ENCODE measurements at places on chromosomes 5 and 9. TPM values are rescaled to one million over a fixed set of nuclear protein-coding genes. Genes with fewer than 3 reads are reported as not detected.

FKTN gene
- 15.2 TPM for total RNA-seq

CYLC2 gene
- total RNA-seq: not detected

GRCh38 chr5:80569086-80569960, 757 bp downstream of the ANKRD34B start:
- peaks cover 14% of the 10 kb centered on the region for H3K27me3 ChIP-seq
- peak overlapping the region; percentile 48 for H3K4me3 ChIP-seq
- 0 out of 2 replicates have a peak, but pooled peaks cover 3% of the 10 kb centered on the region for H3K4me1 ChIP-seq
- DNase-seq: no peak
- no peak overlapping the region for H3K27ac ChIP-seq

MARCOL gene
- total RNA-seq: not detected

- no peak overlapping the region for H3K4me3 ChIP-seq
- H3K36me3 ChIP-seq: no peaks in the 10 kb centered on the region
- no peaks in the 10 kb centered on the region for H3K4me1 ChIP-seq
- no peak for DNase-seq
- no peak overlapping the region for H3K27ac ChIP-seq
Observed at GRCh38 chr9:135667463-135668001, 4.4 kb downstream of the LCN9 start.

GRCh38 chr9:18910916-18911315, 122.1 kb downstream of the SAXO1 start:
- H3K4me3 ChIP-seq: no peak overlapping the region
- no peak for DNase-seq

STING1 gene
- 22.8 TPM for total RNA-seq

PCDHGA3 gene
- total RNA-seq: not detected

GRCh38 chr5:73454379-73455036, 5.9 kb upstream of the FOXD1 start:
- no peaks in the 10 kb centered on the region for H3K36me3 ChIP-seq
- H3K27me3 ChIP-seq: no peaks in the 10 kb centered on the region
- DNase-seq: peak; percentile 77
- no peak overlapping the region for H3K27ac ChIP-seq

DNA sequence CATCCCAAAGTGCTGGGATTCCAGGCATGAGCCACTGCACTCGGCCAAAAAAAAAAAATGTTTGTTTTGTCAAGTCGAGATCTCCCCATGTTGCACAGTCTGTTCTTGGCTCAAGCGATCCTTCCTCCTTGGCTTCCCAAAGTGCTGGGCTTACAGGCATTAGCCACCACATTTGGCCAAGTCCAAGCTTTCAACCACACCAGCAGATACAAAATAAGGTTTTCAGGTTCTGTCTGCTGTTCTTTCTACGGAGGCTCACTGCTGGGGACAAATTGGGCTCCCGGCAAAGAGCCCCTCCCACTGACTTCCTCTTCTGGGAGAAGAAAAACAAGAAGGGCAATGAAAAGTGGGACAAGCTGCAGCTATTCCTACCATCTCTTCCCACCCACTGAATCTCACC, 37.6 kb upstream of the GGTA1 start:
- no peak overlapping the region for H3K27ac ChIP-seq
- H3K36me3 ChIP-seq: no peaks in the 10 kb centered on the region
- no peaks in the 10 kb centered on the region for H3K27me3 ChIP-seq
- no peak for DNase-seq

- no peak overlapping the region for H3K27ac ChIP-seq
- H3K36me3 ChIP-seq: no peaks in the 10 kb centered on the region
- no peaks in the 10 kb centered on the region for H3K27me3 ChIP-seq
- no peaks in the 10 kb centered on the region for H3K4me1 ChIP-seq
Observed at GRCh38 chr5:138949988-138950387, 74.9 kb upstream of the LRRTM2 start.

GRCh38 chr9:135909371-135909770, 2.0 kb upstream of the CAMSAP1 start:
- H3K4me1 ChIP-seq: peaks cover 12% of the 10 kb centered on the region
- no peaks in the 10 kb centered on the region for H3K27me3 ChIP-seq
- H3K4me3 ChIP-seq: no peak overlapping the region

GRCh38 chr5:124648902-124649467, 97.5 kb downstream of the ZNF608 start:
- H3K4me1 ChIP-seq: peaks cover 54% of the 10 kb centered on the region
- H3K27me3 ChIP-seq: no peaks in the 10 kb centered on the region
- H3K36me3 ChIP-seq: no peaks in the 10 kb centered on the region
- H3K27ac ChIP-seq: peak overlapping the region; percentile 100
- no peak overlapping the region for H3K4me3 ChIP-seq

- peak within 1 kb of the TSS; percentile 56 for H3K4me3 ChIP-seq
- H3K36me3 ChIP-seq: no peaks in the 10 kb centered on the region
- peak within 1 kb of the TSS; percentile 73 for H3K27ac ChIP-seq
- DNase-seq: peak; percentile 25
- H3K4me1 ChIP-seq: no peaks in the 10 kb centered on the region
Observed at GRCh38 chr9:94554439-94555331, at the start of gene PCAT7. PCAT7 (plus strand) TSS chr9:94555083.

DNA sequence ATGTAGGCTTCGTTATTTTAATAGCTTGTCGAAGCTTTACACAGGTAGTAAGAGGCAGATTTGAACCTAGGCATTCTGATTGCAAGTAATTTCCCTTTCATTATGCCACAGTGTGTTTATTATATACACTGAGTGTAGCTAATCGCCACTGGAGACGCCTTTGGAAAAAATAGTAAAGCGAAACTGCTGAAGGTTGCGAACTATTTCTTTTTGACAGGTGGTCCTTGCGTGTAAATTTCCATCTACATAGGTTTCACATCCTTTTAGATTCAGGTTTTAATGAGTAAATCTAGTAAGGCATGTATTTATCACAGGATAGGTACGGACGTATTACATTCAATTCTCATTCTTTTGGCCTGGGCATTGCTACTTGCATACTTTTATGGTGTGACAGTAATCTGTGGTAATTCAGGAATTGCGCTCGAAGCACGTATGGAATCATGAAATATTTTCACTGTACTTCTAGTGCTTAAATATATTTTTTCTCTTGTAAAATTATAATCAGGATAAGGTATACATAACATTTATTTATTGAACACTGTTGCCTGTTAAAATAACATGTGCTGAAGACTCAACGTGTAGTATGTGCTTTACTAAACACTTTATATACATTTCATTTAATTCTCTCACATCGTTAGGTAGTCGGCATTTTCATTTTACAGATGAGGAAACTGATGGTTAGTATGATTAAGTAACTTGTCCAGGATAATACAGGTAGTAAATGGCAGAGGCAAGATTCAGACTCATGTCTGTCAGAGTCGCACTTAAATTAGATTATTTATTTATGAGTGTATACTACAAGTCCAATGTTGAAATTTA, 1.8 kb downstream of the MARCHF6 start:
- peaks cover 43% of the 10 kb centered on the region for H3K4me1 ChIP-seq
- peak overlapping the region; percentile 91 for H3K27ac ChIP-seq
- DNase-seq: no peak
- peak overlapping the region; percentile 79 for H3K4me3 ChIP-seq
- no peaks in the 10 kb centered on the region for H3K36me3 ChIP-seq

MEGF10 gene
- total RNA-seq: not detected

GRCh38 chr5:181221792-181222629, 1.1 kb upstream of the TRIM41 start:
- H3K4me3 ChIP-seq: peak overlapping the region; percentile 83
- H3K4me1 ChIP-seq: peaks cover 25% of the 10 kb centered on the region
- no peaks in the 10 kb centered on the region for H3K27me3 ChIP-seq
- peak overlapping the region; percentile 96 for H3K27ac ChIP-seq

SPATA31C1 gene
- not detected for total RNA-seq

GRCh38 chr5:3310541-3311261, 284.9 kb upstream of the IRX1 start:
- H3K36me3 ChIP-seq: no peaks in the 10 kb centered on the region
- no peak overlapping the region for H3K27ac ChIP-seq
- H3K4me1 ChIP-seq: no peaks in the 10 kb centered on the region
- no peak for DNase-seq
- H3K27me3 ChIP-seq: no peaks in the 10 kb centered on the region

- H3K4me3 ChIP-seq: no peak overlapping the region
- peak overlapping the region; percentile 36 for H3K27ac ChIP-seq
- no peaks in the 10 kb centered on the region for H3K36me3 ChIP-seq
- no peak for DNase-seq
- no peaks in the 10 kb centered on the region for H3K27me3 ChIP-seq
Observed at GRCh38 chr5:17129093-17129849, 88.2 kb upstream of the BASP1 start.

PCDHGA8 gene
- 0.18 TPM for total RNA-seq

DNA sequence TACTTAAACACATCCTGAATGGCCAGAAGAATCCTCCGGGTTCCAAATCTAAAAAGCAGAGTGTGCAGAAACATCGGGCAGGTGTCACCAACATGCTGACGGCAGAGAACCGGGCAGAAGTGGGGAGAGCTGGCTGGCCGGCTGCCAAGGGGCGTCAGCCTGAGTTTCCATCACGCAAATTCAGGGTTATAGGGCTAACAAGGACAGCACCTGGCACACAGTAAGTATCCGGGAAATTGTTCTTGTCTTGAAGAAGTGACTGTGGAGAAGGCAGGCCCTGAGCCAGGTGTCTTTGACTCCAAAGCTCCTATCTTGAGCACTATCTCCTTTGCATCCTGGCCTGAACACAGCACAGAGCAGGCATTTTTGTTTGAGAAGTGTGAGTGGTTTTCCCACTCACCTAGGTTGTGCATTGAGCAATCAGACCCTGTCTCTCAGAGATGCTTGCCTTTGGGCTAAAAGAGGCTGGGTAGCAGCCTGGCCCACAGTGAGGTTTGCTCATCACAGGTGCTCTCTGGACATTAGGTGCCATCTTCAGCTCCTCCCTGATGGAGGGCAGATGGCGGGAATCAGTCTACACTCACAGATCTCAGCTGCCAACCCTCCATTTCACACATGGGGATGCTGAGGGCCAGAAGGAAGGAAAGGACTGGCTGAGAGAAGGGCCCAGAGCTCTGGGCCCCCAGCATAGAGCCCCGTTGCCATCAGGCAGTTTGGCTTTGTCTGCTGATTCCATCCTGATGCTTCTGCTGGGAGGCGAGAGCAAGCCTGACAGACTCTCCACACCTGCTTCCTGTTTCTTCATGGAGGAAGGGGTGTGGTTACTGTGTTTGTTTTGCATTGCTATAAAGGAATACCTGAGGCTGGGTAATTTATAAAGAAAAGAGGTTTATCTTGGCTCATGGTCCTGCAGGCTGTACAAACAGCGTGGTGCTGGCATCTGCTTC, 52.8 kb downstream of the WHRN start:
- no peak for DNase-seq
- no peaks in the 10 kb centered on the region for H3K36me3 ChIP-seq
- no peaks in the 10 kb centered on the region for H3K27me3 ChIP-seq
- no peaks in the 10 kb centered on the region for H3K4me1 ChIP-seq

FOXD4L6 gene
- not detected for total RNA-seq

IFNA2 gene
- total RNA-seq: not detected

ZNF622 gene
- 29.3 TPM for total RNA-seq

CRHBP gene
- total RNA-seq: 0.10 TPM

DNA sequence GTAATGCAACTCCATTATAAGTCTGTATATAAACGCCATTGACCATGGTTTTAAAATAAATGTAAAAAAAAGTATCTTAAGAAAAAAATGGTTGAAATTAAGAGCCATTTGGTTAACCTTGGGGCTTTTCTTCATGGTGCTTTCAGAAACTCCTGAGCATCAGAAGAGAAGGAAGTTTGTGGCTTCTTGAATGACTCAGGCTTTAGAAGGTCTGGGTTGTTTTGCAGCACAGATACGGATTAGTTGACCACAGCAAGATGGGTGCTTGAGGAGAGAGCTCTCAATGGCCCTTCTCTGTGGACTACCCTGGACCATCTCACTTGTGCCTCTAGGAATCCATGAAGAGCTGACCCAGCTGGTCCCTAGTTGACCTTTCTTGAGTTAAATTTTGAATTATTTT, 189.5 kb downstream of the TMEM38B start:
- no peak overlapping the region for H3K4me3 ChIP-seq
- H3K36me3 ChIP-seq: no peaks in the 10 kb centered on the region
- H3K4me1 ChIP-seq: no peaks in the 10 kb centered on the region
- H3K27me3 ChIP-seq: no peaks in the 10 kb centered on the region
- no peak overlapping the region for H3K27ac ChIP-seq

GRCh38 chr5:37792975-37793631, 46.7 kb downstream of the GDNF start:
- H3K27ac ChIP-seq: no peak overlapping the region
- no peaks in the 10 kb centered on the region for H3K27me3 ChIP-seq
- H3K4me3 ChIP-seq: no peak overlapping the region
- no peaks in the 10 kb centered on the region for H3K4me1 ChIP-seq

DNA sequence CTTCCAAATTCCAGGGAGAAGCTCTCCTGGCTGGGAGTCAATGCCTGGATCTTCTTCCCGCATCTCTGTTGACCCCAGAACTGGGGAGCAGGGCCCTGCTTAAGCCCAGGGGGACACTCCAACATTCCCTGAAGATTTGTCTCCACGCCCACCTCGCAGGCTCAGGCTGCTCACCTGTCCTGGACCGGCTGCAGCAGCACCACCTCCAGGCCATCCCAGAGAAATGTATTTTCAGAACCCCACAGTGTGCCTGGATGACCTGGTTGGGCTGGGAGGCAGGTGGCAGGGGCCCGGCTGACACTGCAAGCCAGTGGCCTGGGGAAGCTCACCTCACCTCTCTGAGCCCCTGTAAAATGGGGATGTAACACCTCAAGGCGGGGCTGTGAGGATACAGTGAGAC, 27.1 kb upstream of the ZBTB43 start:
- no peak for DNase-seq
- H3K36me3 ChIP-seq: no peaks in the 10 kb centered on the region
- no peak overlapping the region for H3K27ac ChIP-seq
- H3K27me3 ChIP-seq: peaks cover 6% of the 10 kb centered on the region

QRFP gene
- total RNA-seq: not detected

SNCAIP gene
- not detected for total RNA-seq

- H3K36me3 ChIP-seq: no peaks in the 10 kb centered on the region
- no peak for DNase-seq
- H3K27ac ChIP-seq: no peak overlapping the region
- H3K4me3 ChIP-seq: no peak overlapping the region
- peaks cover 2% of the 10 kb centered on the region for H3K4me1 ChIP-seq
Observed at GRCh38 chr9:111451570-111451969, 32.6 kb downstream of the ECPAS start.

- H3K36me3 ChIP-seq: no peaks in the 10 kb centered on the region
- DNase-seq: no peak
Observed at GRCh38 chr5:439636-440035, 3.3 kb upstream of the EXOC3 start.

RABL6 gene
- total RNA-seq: 106 TPM

DNA sequence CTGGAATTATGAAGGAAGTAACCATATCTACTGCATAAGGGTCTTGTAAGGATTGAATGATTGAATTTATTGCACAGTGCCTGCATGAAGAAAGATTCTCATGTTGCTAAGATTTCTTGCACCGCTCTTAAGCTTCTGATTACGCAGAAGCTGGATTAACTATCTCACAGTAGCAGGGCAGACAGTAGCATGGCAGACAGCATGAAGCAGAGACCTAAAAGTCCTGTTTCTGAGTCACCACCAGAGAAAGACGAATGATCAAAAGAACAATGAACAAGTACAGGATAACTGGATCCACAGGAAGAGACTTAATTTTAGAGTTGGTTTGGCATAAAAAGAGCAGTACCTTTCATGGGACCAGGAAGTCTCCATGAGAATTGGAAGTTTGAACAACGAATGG, 142.4 kb downstream of the MAPKAP1 start:
- no peaks in the 10 kb centered on the region for H3K36me3 ChIP-seq
- no peak overlapping the region for H3K4me3 ChIP-seq
- no peak for DNase-seq
- H3K27me3 ChIP-seq: no peaks in the 10 kb centered on the region
- H3K4me1 ChIP-seq: no peaks in the 10 kb centered on the region
